ENCODE measurements at places on chromosomes 6 and 20.

DNA sequence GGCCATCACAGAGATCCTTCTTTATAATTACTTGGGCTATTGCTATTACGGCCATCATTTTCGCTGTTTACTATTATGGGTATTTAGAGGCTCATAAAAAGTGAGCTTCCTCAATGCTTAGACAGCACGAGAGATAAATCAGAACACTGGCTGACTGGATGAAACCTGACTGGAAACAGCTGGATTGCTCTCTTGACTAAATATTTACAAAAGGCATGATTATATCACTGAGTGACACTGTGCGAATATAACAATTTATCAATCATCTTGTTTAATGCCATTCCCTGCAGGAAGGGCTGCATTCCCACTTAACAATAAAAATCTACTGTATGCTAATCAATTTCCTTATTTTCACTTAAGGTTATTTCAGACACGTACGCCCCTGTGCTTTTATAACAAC lies 260.1 kb upstream of the ARID1B start:
- no peak for DNase-seq

DNA sequence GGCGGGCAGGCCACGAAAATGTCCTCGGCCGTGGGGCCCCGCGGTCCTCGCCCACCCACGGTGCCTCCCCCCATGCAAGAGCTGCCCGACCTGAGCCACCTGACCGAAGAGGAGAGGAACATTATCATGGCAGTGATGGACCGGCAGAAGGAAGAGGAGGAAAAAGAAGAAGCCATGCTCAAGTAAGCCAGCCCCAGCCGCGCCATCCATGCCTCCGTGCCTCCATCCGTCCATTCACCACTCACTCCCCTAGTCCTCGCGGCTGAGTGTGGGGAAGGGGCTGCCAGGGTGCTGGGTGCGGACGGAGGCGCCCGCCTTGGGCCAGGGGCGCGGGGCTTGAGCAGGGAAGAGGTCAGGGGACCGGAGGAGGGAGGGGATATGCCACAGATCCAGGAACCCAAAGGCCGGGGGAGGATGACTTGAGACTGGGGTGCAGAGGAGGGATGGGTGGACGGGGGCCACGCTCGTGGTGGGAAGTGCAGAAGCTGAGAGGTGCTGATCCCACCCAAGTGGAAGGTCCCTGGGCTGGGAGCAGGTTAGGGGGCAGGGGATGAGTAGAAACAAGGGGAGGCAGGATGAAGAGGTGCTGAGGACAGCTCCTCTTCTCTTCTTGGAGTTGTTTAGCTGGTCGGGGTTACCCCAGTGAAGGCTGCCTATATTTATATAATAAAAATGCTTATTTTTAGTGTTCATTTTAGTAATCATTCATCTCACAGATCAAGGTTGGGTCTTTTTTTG lies 825 bp downstream of the RIMS1 start:
- DNase-seq = no peak

- no peak for DNase-seq
Measured at GRCh38 chr20:24948939-24949679, at the start of gene CST7. CST7 (plus strand) TSS chr20:24949269; CDS start chr20:24949506, 237 bp downstream.

GRCh38 chr20:62404112-62404665 lies 2.9 kb downstream of the CABLES2 start:
- no peak for DNase-seq

- DNase-seq = no peak
Measured at GRCh38 chr20:41182296-41183212, 45.2 kb downstream of the PLCG1 start.

- DNase-seq = no peak
Measured at GRCh38 chr6:103167345-103168071, 1692.2 kb downstream of the HACE1 start.

DNA sequence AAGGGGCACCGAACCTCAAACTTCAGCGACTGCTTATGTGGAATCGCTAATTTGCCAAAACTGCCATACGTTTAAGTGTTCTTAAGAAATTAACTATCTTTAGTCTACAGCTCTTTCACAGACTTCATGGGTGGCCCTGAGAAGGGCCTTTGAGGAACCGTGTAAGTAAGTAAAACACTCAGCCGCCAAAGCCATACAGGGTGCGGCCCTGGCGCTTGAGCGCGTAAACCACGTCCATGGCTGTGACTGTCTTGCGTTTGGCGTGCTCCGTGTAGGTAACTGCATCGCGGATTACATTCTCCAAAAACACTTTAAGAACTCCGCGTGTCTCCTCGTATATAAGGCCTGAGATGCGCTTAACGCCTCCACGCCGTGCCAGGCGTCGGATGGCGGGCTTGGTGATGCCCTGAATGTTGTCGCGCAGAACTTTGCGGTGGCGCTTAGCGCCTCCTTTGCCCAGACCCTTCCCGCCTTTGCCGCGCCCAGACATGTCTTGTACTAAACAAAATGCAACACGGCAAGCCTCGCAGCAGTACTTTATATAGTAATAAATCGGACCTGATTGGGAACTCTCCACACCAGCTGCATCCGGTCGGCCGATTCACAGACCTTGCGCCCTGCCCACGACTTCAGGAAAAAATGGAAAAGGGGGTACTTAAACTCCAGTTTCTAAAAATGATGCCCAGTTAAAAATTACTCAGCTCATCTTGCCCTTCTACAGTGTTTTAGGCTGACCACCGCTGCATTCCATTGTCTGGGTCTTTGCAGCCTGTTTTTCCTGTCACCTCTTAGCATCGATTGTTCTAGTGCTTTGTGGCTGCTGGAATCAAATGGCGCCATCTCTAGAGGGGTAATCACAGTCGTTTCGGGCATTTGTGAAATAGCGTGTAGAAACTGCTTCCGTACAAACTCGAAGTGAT lies 38.9 kb downstream of the OR2B2 start:
- DNase-seq = peak; percentile 77

DNA sequence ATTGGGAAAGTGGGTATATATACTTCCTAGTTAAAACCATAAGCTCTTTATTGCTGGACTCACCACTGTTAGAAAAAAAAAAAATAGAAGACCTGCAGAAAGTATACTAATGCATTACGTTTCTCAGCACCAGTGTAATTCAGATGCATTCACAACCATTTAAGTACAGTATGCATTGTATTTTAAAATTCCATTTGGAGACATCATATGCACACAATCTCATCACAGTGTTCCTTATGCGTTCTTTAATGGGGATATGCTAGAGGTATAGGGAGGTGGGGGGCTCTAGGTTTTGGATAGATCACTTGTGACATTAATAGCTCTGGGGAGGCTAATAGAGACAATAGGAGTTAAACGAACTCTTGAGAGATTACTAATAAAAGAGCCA lies 9.4 kb downstream of the TFAP2A start:
- no peak for DNase-seq
